Skin of body (tissue), 3 donors: ENCODE measurements at places on chromosomes 7 and 10.

- no peak for DNase-seq
These were observed 375.6 kb downstream of the SFMBT2 start for GRCh38 chr10:7035126-7035761.

DNA sequence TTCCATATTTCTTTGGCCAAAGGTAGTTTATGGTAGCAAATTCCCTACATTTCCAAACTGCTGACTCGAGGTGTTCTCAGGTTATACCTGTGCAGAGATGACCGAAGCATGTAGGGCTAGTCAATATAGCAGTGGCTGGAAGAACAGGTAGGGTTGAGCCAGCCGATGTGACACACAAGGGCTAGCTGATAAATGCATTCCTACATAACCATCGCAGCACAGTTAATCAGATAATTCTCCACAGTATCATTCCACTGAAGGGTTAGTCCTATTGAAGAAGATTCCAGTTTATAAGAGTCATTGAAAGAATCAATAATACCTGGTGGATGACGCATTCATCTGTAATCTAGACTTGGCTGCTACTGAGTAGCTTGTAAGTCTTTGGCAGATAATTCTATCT, 220.0 kb downstream of the KIF20B start:
- DNase-seq = no peak

GRCh38 chr10:95266674-95267095, 24.1 kb downstream of the PDLIM1 start:
- peak; percentile 50 for DNase-seq

GRCh38 chr7:149872419-149873073, 1.2 kb upstream of the ATP6V0E2 start:
- DNase-seq = peak; percentile 81

DNA sequence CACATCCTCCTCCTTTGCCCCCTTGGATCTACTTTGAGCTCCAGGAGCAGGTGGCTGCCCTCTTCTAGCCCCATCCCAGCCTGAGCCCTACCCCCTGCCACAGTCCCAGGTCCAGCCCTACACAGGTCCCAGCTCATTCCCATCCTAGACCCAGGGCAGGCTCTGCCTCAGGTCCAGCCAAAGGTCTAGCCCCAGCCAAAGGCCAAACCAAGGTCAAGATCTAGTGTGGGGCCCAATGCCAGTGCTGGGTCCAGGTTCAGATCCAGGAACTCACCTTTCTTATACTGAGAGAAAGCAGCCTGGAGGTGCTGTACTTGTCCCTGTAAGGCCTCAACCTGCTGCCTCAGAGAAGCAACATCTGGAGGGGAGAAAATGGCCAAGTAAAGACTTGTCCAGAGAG, 8.5 kb downstream of the SFTPD start:
- no peak for DNase-seq

DNA sequence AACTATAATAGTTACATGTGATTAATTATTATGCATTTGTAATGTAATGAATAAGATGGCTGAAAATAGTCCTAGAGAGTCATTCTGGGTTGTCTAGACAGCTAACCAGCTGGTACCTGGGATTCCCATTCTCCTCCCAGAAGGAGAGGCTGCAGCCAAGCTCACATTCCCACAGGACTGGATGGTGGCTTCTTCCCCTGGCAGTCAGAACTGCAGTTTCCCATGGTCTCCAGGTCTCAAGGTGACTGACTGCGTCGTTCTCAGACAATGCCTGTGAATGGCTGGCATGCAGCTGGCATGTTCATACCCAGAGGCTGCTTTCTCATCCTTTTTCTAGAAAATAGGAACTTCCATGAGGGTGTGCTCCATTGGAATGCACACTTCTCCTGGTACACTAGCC, 21.3 kb downstream of the TAS2R16 start:
- no peak for DNase-seq

DNA sequence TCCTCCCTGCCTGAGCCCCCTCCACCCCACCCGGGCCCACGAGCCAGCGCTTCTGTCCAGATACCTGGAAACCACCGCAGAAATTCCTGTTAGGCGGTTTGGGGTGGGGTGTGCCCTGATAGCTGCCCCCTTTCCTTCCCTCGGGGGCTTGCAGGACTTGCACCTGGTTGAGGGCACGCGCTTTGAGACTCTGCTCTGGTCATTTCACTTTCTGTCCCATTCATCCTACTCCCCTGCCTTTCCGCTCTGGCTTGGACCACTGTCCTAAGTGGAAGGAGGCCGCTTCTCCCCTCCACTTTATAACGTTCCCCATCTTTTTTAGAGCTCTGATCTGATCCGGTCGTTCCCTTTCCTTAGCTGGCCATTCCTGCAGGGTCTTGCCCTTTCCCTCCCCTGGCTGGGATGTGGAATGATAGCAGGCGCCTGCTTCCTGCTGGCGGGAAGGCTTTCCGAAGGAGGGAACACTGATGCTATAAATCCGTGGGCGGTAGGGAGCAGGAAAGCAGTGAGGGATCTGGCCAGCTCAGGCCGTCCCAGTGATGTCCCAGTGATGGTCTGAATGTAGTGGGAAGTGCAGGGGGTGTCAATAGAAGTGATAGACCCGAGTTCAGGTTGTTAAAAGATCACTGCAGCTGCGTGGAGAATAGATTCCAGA, 852 bp upstream of the PRKAR1B start:
- no peak for DNase-seq

- DNase-seq = no peak
These were observed 28.8 kb upstream of the C10orf53 start for GRCh38 chr10:49650724-49651034.

DNA sequence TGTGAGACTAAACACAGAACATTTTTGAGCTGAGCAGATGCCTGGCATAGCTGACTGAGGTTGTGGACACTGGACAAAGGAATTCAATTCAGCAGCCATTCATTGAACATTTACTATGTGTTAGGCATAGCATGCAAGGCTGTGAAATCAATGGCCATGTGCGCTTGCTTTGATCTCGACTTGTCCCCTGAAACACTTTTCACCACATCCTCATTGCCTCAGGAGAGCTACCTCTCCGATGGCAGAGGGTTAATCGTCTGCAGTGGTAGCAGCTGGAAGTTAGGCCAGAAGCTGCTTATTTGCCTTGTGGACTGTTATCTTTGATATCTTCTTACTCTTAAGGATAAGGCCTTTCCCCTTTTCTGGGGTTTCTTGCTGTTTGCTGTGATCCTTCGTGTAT, 297.8 kb downstream of the AUTS2 start:
- no peak for DNase-seq

GRCh38 chr10:104122225-104123107, 495 bp downstream of the SFR1 start:
- no peak for DNase-seq

- no peak for DNase-seq
These were observed 48.4 kb downstream of the BMPR1A start for GRCh38 chr10:86804805-86805204.

- no peak for DNase-seq
These were observed 74.2 kb downstream of the MALSU1 start for GRCh38 chr7:23373151-23374004.

DNA sequence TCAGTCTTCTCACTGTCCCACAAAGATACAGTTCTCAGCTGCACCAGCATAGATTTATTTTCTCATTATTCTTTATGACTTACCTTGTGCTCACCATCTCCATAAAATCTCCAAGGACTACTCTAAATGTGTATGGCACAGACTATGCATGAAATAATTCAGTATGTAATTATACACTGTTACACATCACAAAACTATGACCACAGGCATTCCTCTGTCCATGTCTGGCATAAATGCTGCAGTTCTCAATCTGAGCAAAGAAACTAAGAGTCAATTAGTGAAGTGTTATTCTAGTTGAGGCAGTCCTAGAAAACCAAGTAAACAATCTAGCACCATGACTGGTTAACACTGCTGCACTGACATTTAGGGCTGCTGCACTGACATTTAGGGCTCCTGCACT, 2.7 kb downstream of the CYCS start:
- DNase-seq = no peak

DNA sequence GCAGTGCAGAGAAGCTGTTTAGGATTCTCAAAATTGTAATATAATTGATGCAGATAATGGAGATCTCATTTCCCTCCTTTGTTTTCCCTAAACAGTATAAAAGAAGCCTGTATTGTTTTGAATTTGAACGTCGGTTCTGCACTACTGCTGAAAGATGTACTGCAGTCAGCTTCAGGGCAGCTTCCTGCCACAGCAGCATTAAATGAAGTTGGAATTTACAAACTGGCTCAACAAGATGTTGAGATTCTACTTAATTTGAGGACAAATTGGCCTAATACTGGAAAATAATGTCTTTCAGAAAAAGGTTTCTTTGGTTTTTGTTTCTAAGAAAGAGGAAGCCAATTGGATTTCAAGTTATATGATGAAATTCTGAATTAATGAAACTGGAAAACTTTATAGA, 14.3 kb downstream of the EFCAB10 start:
- DNase-seq = no peak

- no peak for DNase-seq
These were observed 303.3 kb downstream of the IPMK start for GRCh38 chr10:57964351-57964750.
